CD4-positive, alpha-beta T cell (primary cell): ENCODE measurements at places on chromosomes 2 and 18. TPM values are rescaled to one million over a fixed set of nuclear protein-coding genes. Genes with fewer than 3 reads are reported as not detected.

DNA sequence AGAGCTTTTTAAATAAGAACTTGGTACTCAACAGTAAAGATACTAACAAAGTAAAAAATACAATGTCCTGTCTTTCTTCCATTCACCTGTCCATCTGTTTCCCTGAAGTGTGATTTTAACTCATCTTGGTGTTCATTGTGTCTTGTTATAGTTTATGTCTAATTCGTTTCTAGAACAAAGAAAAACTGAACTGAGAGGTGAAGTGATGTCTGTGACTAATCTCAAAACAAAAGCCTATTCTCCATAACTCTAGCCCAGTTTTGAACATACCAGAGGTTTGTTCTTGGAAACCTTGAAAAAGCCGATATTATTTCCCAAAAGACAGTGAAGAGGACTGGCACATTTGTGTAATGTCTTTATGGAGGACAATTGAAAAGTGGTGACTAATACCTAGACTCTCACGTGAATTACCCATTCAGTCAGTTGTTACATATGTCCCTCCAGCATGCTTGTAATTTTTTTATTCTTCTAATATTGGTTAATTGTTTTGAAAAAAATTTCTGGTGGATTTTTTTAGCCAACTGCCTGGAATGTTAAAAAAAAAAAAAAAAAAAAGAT lies 725.8 kb downstream of the SATB2 start:
- DNase-seq: no peak
- no peaks in the 10 kb centered on the region for H3K4me1 ChIP-seq
- no peaks in the 10 kb centered on the region for H3K36me3 ChIP-seq
- no peak overlapping the region for H3K4me3 ChIP-seq
- H3K27me3 ChIP-seq: no peaks in the 10 kb centered on the region
- H3K27ac ChIP-seq: no peak overlapping the region

- no peaks in the 10 kb centered on the region for H3K36me3 ChIP-seq
- no peak for DNase-seq
- H3K27me3 ChIP-seq: no peaks in the 10 kb centered on the region
- H3K27ac ChIP-seq: no peak overlapping the region
- peaks cover 11% of the 10 kb centered on the region for H3K4me1 ChIP-seq
Observed at GRCh38 chr2:8999102-8999446, 4.4 kb downstream of the MBOAT2 start.

- DNase-seq: no peak
- no peaks in the 10 kb centered on the region for H3K36me3 ChIP-seq
- H3K4me3 ChIP-seq: no peak overlapping the region
- H3K27me3 ChIP-seq: no peaks in the 10 kb centered on the region
- H3K4me1 ChIP-seq: no peaks in the 10 kb centered on the region
- no peak overlapping the region for H3K27ac ChIP-seq
Observed at GRCh38 chr2:8701681-8702379, 20.0 kb downstream of the ID2 start.

GRCh38 chr2:158722266-158723105 lies 72.6 kb upstream of the DAPL1 start:
- no peak overlapping the region for H3K27ac ChIP-seq
- H3K36me3 ChIP-seq: no peaks in the 10 kb centered on the region
- DNase-seq: no peak
- H3K4me3 ChIP-seq: no peak overlapping the region
- H3K4me1 ChIP-seq: no peaks in the 10 kb centered on the region

GRCh38 chr18:2855560-2856350 lies 8.9 kb downstream of the EMILIN2 start:
- H3K27ac ChIP-seq: no peak overlapping the region
- no peaks in the 10 kb centered on the region for H3K36me3 ChIP-seq
- H3K4me1 ChIP-seq: peaks cover 3% of the 10 kb centered on the region

The UCN gene
- 2.3 TPM for total RNA-seq

DNA sequence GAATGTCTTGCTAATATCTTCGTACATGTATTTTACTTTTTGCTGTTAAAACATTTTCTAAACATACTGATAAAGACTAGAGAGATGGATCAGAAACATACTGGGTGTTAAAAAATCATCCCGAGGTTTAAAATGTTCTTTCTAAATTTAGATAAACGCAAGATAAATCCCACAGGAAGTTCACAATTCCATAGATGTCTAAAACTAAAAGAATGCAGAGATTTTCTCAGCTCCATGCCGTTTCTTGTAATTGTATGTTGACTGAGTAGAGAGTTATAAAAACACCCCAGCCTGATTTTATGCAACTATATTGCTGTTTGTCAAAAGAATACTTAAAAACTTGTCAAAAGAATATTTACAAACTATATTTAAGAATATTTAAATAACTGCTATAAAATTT lies 455.7 kb downstream of the ARHGAP15 start:
- H3K4me3 ChIP-seq: no peak overlapping the region
- DNase-seq: no peak
- no peaks in the 10 kb centered on the region for H3K27me3 ChIP-seq
- no peak overlapping the region for H3K27ac ChIP-seq
- peaks cover 29% of the 10 kb centered on the region for H3K36me3 ChIP-seq

GRCh38 chr2:50492477-50492851 lies 539.5 kb downstream of the NRXN1 start:
- peaks cover 11% of the 10 kb centered on the region for H3K4me1 ChIP-seq
- H3K27me3 ChIP-seq: no peaks in the 10 kb centered on the region
- no peak overlapping the region for H3K27ac ChIP-seq
- H3K4me3 ChIP-seq: no peak overlapping the region

The LIMS2 gene
- total RNA-seq: 7.0 TPM

- no peaks in the 10 kb centered on the region for H3K36me3 ChIP-seq
- H3K27me3 ChIP-seq: no peaks in the 10 kb centered on the region
- DNase-seq: no peak
- no peak overlapping the region for H3K27ac ChIP-seq
- no peaks in the 10 kb centered on the region for H3K4me1 ChIP-seq
- no peak overlapping the region for H3K4me3 ChIP-seq
Observed at GRCh38 chr2:30475542-30475941, 28.5 kb downstream of the LCLAT1 start.

DNA sequence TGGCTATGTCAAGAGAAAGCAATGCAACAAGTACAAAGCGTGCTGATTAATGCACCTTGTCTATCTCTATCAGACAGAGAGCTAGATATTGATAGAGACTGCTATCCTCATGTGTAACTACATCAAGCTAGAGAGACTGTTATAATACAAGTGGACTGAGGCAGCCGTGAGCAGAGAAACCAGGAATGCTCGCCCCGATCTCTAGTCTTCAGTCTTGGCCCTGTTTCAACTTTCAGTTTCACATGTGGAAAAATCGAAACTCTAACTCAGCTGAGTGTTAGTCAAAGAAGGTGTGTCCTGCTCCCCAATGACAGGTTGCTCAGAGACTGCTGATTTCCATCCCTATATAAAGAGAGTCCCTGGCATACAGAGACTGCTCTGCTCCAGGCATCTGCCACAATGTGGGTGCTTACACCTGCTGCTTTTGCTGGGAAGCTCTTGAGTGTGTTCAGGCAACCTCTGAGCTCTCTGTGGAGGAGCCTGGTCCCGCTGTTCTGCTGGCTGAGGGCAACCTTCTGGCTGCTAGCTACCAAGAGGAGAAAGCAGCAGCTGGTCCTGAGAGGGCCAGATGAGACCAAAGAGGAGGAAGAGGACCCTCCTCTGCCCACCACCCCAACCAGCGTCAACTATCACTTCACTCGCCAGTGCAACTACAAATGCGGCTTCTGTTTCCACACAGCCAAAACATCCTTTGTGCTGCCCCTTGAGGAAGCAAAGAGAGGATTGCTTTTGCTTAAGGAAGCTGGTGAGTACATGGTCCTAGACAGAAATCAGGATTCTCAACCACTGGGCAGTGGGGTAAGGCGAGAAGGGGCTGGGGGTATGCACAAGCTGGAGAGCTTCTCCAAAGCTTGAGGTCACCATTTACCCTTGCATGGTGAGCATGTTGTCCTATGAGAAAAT lies at the start of gene RSAD2:
RSAD2 (plus strand) TSS at position 376 of the 903 bp plus-strand sequence; CDS start at position 400, 24 bp downstream.
- H3K27me3 ChIP-seq: no peaks in the 10 kb centered on the region
- no peaks in the 10 kb centered on the region for H3K36me3 ChIP-seq
- no peak for DNase-seq
- H3K4me3 ChIP-seq: peak within 1 kb of the TSS; percentile 56
- peaks cover 25% of the 10 kb centered on the region for H3K4me1 ChIP-seq

- no peaks in the 10 kb centered on the region for H3K36me3 ChIP-seq
- H3K27me3 ChIP-seq: no peaks in the 10 kb centered on the region
- H3K27ac ChIP-seq: no peak overlapping the region
- DNase-seq: no peak
- H3K4me1 ChIP-seq: no peaks in the 10 kb centered on the region
Observed at GRCh38 chr18:73728657-73729056, 419.0 kb downstream of the FBXO15 start.

GRCh38 chr2:54574107-54574859 lies 118.2 kb downstream of the SPTBN1 start:
- no peaks in the 10 kb centered on the region for H3K27me3 ChIP-seq
- H3K4me3 ChIP-seq: peak overlapping the region; percentile 53
- peak overlapping the region; percentile 98 for H3K27ac ChIP-seq
- peaks cover 98% of the 10 kb centered on the region for H3K4me1 ChIP-seq
